ENCODE measurements at places on chromosomes 6 and 20.

DNA sequence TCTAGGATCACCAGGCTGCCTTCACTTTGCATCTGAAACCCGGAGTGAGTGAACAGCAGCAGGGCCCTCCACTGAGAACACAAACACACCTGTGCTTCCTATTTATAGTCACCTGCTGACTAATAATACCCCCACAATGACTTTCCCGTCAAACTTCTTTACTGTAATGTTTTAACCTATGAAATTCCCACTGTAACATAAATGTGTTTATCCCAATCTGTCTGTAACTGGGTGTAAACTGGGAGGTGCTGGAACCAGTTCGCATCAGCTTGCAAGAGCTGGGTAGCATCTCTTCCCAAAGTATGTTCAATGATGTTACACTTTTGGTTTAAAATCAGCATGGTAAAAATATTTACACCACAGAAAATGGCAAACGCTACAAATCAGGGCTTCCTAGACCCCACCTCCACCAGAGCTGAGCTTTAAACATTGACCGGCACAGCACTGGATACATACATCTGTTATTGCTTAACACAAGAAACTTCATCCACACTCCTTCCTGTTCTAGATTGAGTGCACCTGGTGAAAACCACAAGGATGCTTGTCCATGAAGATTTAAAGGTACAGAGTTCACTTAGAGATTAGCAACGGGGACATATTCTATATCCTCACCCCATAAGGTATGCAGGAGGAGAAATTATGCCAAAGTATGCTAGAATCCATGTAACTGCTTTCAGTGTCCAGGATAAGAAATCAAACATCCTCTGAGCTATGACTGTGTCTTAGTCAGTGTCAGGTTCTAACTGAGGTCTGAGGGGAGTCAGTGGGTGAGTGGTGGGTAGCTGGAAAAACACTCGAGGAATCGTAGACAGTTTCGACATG lies 79.0 kb downstream of the ALDH8A1 start:
- DNase-seq, result no peak

DNA sequence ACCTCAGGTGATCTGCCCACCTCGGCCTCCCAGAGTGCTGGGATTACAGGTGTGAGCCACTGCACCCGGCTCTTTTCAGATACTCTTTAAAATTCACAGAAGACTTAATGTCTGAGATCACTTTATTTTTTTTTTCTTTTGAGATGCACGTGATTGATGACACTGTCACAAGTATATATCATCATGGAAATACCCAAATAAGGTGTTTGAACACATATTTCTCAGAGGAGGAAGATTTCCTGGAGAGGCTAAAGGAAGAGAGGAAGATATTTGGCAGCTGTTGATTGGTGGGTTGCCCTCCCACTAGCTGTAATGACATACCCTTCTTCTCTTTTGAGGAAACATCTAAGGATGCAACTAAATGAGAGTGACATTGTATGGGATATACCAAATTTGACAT lies 225.9 kb upstream of the CITED2 start:
- DNase-seq, result no peak

DNA sequence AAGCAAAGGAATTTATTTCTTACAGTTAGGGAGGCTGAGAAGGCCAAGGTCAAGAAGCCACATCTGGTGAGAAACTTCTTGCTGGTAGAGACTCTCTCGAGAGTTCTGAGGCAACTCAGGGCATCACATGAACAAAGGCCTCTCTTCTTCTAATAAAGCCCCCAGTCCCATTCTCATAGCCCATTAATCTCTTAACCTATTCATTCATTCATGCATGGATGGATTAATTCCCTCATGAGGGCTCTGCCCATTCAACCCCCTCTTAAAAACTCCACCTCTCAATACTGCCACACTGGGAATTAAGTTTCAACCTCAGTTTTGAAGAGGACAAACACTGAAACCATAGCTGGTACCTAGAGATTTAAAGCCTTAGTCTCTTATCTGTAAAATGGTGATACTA lies 217.9 kb upstream of the SPTLC3 start:
- DNase-seq, result no peak

GRCh38 chr6:89200706-89201215 lies 16.4 kb downstream of the GABRR1 start:
- no peak for DNase-seq

- DNase-seq, result no peak
Observed at GRCh38 chr20:1327241-1327653, 1.7 kb downstream of the SDCBP2 start.

DNA sequence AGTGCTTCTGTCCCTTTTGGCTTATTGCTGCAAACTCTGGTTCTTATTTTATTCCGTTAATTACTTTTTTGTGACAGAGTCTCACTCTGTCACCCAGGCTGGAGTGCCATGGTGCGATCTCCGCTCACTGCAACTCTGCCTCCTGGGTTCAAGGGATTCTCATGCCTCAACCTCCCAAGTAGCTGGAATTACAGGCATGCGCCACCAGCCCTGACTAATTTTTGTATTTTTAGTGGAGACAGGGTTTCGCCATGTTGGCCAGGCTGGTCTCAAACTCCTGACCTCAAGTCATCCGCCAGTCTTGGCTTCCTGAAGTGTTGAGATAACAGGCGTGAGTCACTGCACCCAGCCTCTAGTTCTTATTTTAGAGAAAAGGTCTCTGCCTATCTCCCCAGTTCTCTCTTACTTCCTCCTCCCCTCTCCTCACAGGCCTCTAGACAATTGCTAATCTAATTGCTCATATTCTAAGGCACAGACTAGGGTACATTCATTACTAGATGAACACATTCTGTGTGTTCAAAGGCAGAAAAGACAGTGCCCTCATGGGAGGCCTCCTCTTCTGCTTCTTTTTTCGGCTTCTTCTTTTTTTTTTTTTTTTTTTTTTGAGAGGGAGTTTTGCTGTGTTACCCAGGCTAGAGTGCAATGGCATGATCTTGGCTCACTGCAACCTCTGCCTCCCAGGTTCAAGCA lies 27.0 kb downstream of the EDEM2 start:
- DNase-seq, result no peak

GRCh38 chr20:39016041-39016440 lies 53.9 kb downstream of the DHX35 start:
- no peak for DNase-seq

DNA sequence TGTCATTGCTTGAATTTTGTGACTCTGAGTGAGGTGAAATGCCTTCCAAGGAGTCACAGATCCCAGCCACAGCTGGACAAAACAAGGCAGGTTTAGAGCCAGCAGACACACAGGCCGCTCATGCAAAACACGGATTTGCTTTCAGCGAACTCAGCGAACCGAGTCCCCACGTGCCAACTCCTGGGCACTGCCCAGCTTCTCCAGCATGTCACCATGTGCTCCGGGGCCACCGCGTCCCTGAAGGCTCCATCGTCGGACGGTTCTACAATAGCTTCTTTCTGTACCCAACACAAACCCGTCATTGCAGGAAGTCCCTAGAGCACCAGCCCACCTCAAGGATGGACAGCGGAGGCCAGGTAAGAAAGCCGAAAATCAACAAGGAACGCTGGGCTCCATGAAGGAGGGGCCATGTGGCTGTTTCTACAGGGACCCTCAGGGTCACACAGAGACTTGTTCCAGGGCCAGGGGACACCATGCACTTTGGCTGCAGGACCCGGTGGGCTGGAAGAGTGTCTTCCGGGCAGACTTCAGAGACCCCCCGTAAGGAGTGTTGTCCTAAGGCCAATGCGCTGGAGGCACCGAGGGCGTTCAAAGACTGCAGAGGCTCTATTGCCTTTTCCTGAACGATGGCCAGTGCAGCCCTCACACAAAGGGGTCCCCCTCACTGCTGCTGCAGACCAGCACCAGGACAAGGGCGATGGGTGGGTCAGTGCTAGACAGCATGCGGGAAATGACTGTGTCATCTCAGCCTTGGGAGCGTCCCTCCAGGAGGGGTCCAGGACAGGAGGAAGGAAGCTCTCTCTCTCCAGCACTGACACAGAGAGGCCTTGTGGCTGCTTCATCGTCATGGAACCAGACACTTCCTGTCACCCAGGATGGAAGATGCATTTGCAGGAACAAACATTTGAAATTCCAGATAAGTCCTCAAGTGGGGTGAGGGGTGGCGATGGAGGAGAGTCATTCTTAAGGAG lies 19.8 kb downstream of the DACT2 start:
- DNase-seq, result no peak

- no peak for DNase-seq
Observed at GRCh38 chr6:56693246-56693607, 50.5 kb upstream of the DST start.

DNA sequence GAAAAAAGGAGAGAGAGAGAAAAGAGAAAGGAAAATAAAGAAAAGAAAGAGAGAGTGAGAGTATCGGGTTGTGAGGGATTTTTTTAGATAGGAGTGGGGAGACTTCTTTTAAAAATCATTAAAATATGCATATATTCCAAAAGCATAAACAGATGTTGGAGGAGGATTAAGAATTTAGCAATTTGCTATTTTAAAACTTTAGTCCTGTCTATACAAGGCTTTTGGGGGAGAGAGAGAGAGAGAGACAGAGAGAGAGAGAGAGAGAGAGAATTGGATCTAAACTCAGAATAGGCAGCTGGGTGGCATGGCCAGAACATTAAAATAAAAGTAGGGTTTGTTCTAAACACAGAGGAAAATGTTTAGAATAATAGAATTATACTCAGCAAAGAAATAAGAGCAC lies 72.1 kb downstream of the SOD2 start:
- DNase-seq, result no peak

DNA sequence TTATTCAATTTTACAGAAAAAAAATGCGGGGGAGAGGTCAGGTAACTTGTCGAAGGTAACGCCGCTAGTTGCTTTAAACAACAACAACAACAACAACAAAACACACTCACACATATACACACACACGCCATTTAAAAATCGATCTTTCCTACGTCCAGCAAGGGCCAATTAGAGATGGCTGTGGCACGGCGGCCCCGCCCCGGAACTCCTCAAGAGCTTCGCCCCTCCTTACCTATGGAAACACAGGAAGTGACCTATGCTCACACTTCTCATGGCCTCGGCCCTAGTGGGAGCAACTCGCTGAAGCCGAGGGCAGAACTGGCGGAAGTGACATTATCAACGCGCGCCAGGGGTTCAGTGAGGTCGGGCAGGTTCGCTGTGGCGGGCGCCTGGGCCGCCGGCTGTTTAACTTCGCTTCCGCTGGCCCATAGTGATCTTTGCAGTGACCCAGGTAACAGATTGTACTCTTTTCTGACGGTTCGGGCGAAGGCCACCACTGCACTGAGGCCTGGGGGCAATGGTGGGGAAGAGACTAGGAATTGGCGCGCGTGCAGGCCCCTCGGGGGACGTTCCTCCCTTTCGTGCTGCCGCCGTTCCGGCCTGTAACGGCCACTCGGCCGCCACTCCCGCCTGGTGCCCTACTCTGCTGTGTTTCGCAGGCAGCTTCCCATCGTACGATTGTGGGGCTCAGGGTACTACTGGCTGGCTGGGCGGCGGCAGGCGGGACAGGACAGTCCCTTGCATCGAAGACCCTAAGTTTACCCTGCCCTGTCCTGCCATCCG lies at the start of gene TBP:
TSS of gene TBP (plus strand) at position 357 of the 783 bp plus-strand sequence. CDS start 2,661 bp downstream, outside the sequence.
- DNase-seq, result peak; percentile 95

DNA sequence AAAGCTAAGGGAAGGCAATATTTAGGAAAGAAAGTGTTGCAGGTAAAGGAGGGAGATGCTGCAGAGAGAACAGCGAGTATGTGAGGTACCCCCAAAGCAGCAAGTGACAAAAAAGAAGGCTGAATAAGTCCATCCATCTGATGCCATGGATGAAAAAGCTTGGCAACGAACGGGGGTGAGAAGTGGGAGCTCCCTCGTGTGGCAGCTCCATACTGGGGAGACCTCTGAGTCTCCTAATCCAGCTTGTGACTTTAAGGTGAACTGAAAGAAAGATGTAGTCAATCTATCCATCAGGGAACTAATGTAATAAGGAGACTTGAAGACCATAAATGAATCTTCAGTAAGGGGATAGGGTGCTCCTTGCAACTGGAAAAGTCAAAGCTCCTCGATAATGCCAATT lies 156.6 kb downstream of the OTOR start:
- no peak for DNase-seq

- DNase-seq, result no peak
Observed at GRCh38 chr6:26563488-26563887, 25.3 kb downstream of the HMGN4 start.

GRCh38 chr20:49984426-49985153 lies 1.8 kb downstream of the SNAI1 start:
- DNase-seq, result no peak

GRCh38 chr6:110971468-110971867 lies 10.4 kb upstream of the RPF2 start:
- no peak for DNase-seq

GRCh38 chr20:55009066-55009465 lies 533.7 kb downstream of the DOK5 start:
- DNase-seq, result no peak

- DNase-seq, result no peak
Observed at GRCh38 chr6:167590193-167590592, 236.5 kb upstream of the AFDN start.

DNA sequence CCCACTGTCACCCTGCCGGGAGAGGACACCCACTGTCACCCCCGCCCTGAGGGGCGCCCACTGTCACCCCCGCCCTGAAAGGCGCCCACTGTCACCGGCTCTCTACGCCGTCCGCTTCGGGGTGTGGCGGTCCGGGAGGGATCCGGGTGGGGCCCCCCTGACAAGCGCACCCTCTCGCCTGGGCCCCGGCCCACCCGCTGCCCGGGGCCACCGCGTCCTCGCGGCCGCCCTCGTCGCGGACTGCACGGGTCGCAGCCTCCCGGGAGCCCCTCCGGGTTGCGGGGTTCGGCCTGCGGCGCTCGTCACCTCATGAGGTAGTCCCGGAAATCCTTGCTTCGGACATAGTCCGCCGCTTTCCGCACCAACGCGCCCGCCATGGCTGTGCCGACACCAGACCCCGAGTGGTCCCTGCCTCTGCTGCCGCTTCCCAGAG lies 224 bp downstream of the MPC1 start:
- no peak for DNase-seq

DNA sequence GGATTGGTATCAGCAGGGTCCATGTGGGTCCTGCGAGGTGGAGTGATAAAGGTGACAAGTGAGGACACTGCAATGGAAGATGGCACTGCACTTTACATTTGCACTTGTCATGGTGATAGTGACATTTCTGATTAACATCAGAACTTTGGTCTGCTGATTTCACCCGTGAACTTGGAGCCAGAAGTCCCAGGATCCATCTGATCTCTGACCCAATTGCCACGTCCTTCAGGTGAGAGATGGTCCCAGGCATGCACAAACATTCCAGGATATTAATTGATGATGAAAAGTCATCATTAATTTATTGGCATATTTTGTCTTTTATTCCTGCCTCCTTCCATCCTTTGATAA lies 9.8 kb upstream of the GHRH start:
- no peak for DNase-seq

- DNase-seq, result no peak
Observed at GRCh38 chr20:24533449-24533848, 64.0 kb downstream of the SYNDIG1 start.

DNA sequence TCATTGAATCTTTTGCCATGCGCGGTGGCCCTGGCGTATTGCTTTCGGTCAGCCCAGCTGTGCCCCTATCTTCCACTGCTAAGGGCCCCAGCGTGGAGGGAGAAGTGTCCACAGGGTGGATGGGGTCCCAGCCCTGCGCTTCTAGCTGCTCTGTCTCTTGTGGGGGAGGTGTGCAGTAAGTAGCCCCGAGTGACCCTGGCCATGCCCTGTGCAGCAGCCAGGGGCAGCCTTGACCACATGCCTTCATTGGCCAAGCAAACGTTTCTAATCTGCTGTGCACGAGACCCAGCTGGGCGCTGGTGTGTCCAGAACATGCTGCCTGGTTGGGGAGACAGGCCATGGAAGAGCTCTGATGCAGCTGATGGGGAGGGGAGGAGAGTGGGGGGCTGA lies 13.6 kb downstream of the TMEM181 start:
- no peak for DNase-seq

- no peak for DNase-seq
Observed at GRCh38 chr6:88480816-88481215, 314.7 kb upstream of the CNR1 start.

GRCh38 chr20:46681032-46681854 lies 8.0 kb downstream of the TP53RK start:
- peak; percentile 50 for DNase-seq
